ENCODE measurements at places on chromosomes 3 and 15.
A peak's percentile ranks its signal among the peaks of the same experiment; 100 is the strongest.

- DNase-seq = no peak
Observed at GRCh38 chr15:85961821-85962220, 117.8 kb upstream of the AGBL1 start.

DNA sequence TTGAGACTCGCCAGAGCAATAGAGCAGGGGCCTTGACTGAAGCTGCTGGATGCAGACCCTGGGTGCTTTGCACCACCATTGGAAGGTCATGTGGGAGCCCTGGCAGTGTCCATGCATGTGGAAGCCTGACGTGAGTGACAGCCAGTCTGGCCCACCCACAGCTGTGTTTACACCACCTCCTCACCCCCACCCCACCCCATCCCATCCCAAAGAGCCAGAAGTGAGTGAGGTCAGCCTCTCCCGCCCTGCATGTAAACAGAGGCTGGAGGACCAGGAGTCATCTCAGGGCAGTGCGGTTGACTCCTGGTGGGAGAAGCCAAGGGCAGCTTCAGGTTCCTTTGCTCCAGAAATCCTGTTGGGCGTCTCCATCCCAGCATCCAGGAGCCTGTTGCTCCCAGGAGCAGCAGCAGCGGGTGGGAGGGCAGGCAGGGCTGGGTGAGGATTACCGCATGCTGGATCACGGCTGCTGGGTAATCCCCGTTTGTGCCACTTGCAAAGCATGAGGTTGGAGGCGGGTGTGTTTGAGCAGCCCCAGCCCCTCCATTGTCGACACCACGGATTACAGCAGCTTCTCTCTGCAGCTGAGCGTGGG lies 44.6 kb downstream of the CORO2B start:
- peak; percentile 80 for DNase-seq

- DNase-seq = no peak
Observed at GRCh38 chr3:189139611-189139940, 32.2 kb upstream of the TPRG1 start.

DNA sequence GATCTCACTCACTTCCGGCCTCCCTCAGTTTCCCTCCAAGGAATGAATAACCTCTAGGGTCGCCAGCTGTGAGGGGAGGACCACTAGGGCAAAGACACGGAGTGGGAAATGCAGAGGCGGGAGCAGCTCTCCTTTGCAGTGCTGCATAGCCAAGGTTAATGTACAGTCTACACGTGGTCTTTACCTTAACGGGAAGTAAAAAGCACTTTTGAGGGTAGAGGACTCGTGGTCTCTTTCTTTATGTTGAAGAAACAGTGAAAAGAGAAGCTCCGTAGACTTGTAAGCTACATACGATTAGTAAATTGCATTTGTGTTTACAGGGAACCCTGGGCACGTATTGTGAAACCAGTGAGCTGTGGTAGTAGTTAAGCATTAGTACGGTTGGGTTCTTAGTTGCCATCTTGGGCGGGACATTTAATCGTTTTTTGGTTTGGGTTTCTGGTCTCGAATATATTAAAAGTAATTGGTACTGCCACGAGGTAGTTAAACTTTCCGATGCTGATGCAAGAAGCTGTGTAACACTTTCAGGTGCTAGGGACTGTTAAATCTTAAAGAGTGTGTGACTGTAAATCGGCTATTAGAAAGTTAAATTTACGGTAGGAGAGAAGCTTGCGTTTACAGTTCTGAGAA lies 828 bp downstream of the U2SURP start:
- no peak for DNase-seq

DNA sequence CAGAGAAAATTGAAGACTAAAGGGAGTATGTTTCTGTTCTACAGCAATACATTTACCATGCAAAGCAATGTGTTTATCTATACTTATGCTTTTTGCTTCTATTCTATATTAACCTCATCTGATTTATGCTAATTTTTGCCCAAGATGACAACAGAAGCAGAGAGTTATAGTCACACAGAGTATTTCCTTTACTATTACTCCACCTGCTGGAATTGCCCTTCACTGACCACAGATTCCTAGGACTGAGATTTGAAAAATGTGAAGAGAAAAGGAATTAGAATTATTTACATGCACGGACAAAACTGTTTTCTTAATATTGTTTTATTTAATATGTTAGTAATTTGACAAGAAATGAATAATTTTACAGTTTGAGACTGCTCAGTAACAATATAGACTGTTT lies 745.6 kb downstream of the VGLL3 start:
- DNase-seq = no peak

GRCh38 chr15:69145694-69146492 lies 14.5 kb upstream of the GLCE start:
- no peak for DNase-seq

GRCh38 chr3:183158551-183159006 lies 4.0 kb downstream of the LAMP3 start:
- DNase-seq = no peak

GRCh38 chr3:14110699-14111098 lies 14.0 kb downstream of the CHCHD4 start:
- DNase-seq = no peak

GRCh38 chr3:29606416-29606815 lies 325.5 kb downstream of the RBMS3 start:
- DNase-seq = no peak
